ENCODE measurements at places on chromosomes 2 and 18.

GRCh38 chr2:173048522-173048896 is 27.1 kb upstream of the MAP3K20 start:
- DNase-seq = no peak

GRCh38 chr2:226831266-226831665 is 4.6 kb upstream of the RHBDD1 start:
- no peak for DNase-seq

- DNase-seq = no peak
Observed at GRCh38 chr2:218858671-218859555, 692 bp upstream of the WNT6 start.

GRCh38 chr2:26462511-26463243 is 15.2 kb downstream of the OTOF start:
- DNase-seq = no peak

GRCh38 chr2:8481463-8482009 is 200.3 kb upstream of the ID2 start:
- no peak for DNase-seq

- no peak for DNase-seq
Observed at GRCh38 chr18:46324087-46324955, 220.1 kb downstream of the HAUS1 start.

GRCh38 chr2:231672617-231673347 is 35.5 kb upstream of the PTMA start:
- no peak for DNase-seq

DNA sequence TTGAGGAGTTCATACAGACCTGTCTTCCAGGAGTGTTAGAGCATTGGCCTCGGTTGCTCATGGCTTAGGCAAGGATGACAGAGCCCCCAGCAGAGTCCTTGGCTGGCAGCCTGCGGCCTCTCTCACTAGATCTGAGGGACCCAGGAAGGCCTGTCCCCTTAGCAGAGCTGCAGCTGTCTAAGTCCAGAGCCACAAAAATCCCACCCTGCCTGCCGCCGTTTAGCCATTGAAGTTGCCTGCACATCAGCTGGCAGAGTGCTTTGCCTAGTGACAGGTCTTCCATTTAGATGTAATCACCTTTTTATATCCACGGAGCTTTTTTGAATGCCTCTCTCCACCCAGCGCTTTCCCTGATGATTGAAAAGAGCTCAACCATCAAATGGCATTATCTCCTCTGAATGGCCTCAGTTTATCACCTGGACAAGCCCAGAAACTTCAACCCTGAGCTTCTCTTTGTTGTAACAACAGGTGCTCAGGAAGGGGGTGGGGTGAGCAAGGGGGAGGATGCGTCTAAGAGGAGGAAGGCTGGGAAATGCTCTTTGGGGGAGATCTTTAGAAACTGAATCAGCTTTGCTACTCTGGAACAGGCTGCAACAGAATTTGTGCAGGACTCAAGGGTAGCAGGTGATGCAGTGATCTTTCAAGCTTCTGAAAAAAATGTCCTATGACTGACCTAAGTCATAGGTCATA is 71.9 kb downstream of the TNP1 start:
- no peak for DNase-seq

- no peak for DNase-seq
Observed at GRCh38 chr2:50943791-50944190, 88.1 kb downstream of the NRXN1 start.

- no peak for DNase-seq
Observed at GRCh38 chr2:178152033-178152432, 39.8 kb downstream of the RBM45 start.

- no peak for DNase-seq
Observed at GRCh38 chr2:113206251-113206650, 32.5 kb downstream of the PSD4 start.

- no peak for DNase-seq
Observed at GRCh38 chr18:5288517-5288935, 7.0 kb downstream of the ZBTB14 start.

DNA sequence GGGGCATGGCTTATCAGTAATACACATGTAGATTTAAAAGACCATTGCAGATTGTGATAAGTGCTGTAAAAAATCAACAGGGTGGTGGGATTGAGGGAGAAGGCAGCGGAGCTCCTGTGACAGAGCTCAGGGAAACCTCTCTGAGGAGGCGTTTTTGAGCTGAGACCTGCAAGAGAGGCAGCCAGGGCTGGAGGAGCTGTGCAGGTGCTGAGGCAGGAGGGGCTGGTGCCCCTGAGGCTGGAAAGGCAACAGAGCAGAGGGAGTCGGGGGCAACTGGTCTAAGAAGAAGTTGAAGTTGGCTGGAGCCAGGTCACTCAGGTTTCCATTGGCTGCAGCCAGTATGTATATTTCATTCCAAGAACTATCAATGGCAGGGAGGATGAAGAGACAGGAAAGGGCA is 47.6 kb downstream of the KLHL29 start:
- DNase-seq = no peak

DNA sequence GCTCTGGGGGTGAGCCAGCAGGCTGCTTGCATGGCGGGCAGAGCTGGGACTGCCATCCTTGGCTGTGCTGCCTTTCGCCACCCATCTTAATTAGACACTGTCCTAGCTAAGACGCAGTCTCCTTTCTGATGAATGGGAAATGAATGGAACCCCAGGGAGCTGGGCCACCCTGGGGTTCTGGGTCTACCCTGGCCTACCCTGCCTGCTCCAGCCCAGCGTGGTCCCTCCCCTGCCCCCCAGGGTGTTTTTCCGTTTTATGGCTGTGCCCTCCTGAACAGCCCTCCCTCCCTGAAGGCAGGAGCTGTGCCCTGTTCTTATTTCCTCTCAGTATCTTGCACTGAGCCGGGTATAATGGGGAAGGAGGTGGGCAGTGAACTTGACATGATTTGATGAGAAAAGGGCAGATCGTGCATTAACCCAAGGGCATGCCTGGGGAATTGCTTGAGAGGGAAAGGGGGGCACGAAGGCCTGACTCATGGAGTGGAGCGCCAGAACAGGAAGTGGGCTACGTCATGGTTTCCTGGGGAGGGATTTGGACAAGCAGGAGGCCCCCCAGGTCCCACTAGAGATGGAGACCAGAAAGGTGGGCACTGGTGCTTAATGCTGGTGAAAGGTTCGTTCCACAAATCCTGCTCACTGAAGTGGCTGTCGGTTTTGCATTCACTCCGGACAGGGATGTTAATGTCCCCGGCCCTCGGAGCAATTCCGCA is 165.0 kb downstream of the KLHL29 start:
- no peak for DNase-seq

- no peak for DNase-seq
Observed at GRCh38 chr2:67571785-67572718, 174.9 kb downstream of the ETAA1 start.

GRCh38 chr2:66839551-66840320 is 404.8 kb downstream of the MEIS1 start:
- no peak for DNase-seq

DNA sequence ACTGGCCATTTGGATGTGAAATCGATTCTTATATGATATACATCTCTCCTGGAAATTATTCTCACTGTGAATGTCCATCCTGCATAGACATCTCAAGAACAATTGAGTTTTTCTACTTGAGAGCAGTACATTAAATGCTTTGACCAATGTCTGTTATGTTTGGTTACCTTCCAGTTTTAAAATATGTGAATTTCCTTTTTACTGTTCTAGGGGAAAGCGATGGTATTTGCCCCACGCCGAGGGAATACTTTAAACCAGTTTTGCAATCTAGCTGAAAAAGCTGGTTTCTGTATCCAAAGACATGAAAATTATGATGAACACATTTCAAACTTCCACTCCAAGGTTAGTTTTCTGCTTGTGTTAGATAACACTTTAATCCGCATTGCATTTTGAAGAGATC is 175.3 kb upstream of the SIX3 start:
- DNase-seq = no peak

- DNase-seq = no peak
Observed at GRCh38 chr2:105747991-105748390, 3.3 kb downstream of the NCK2 start.

DNA sequence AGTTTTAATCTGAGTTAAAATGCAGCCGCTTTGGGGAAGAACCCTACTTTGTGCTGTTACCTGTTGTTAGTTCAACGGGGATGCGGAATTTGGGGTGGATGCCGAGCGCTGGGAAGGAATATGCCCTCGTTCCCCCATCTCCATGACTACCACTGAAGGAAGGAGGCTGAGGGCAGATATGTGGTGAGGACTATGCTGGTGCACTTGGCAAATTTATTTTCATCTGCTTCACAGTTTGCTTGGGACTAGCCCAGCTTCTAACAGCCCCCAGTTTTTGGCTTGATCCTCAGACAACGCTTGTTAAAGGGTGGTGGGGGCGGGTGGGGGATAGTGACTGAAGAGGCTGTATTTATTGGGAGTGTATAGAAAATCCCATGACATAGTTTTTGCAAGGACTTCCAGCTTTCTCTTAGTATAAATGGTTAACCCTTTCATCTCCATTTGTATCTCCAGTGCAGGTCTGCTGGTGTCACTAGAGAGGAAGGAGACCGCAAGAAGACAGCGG is 100.8 kb downstream of the COLEC12 start:
- no peak for DNase-seq

GRCh38 chr2:19577723-19578122 is 219.3 kb upstream of the OSR1 start:
- DNase-seq = no peak

DNA sequence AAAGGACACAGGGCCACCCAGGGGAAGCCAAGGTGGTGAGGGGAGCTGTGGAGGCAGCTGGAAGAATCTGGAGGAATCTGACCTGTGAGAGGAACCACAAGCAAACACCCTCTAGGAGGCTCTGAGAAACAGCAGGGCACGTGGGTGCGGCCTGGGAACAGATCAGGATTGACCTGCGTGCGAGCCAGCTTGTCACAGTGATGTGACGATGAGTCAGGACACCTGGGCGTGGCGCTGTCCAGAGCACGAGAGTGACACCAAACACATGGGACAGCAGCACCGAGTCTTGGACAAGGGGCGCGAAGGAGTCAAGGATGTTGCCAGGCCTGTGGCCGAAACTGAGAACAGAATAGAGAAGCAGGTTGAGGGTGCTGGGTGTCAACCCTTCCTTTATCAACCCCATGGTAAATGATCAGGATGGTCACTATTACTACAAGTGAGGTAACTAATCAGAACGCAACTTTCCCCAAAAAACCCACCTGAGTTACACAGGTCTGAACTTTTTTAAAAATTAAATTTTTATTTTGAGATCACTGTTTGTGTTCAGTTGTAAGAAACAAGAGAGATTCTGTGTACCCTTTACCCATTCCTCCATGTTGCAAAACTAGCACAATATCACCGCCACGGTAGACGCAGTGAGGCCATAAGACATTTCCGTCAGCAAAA is 637 bp upstream of the SFT2D3 start:
- no peak for DNase-seq

DNA sequence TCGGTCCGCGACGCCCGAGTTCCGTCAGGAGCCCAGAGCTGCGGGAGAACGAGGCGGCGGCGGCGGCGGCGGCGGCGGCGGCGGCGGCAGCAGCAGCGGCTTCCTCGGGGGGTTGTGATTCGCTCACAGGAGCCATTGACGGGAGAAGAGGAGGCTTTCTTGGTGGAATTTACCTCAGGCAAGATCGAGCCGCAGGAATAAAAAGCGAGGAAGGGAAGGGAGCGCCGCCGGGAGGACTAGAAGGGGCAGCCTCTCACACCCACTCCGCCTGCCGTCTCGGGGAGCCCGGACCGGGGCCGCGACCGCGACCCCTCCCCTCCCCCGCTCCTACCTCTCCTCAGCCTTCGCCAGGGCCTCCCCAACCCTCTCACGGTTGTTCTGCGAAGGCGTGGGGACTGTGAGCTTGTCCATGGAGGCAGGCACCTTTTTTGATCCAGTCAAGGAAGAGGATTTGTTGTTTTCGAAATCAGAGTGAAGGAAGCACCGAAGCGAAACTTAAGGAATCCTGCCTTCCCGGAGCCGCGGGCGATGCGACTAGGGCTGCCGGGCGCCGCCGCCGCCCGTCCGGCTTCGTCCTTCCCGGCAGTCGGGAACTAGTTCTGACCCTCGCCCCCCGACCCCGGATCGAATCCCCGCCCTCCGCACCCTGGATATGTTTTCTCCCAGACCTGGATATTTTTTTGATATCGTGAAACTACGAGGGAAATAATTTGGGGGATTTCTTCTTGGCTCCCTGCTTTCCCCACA is 506 bp downstream of the BMPR2 start:
- DNase-seq = peak; percentile 24

GRCh38 chr2:74762789-74763188 is 71.1 kb upstream of the HK2 start:
- no peak for DNase-seq

DNA sequence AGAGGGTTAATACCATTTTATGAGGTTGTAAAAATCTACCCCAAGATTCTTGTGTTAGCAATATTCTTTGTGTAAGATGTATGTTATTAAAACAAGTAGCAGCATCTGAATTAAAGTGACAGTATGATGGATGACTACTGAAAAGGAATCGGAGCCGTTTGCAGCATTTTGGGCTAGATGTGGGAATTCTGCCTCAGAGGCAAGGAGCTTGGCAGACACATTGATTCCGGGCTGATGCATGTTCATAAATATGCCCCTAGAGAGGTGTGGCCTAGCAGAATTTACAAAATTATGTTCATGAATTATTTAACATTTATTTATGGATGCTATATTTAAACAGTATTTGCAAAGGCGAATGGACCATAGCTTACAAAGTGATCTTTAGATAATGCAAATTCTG is 389.0 kb upstream of the ETAA1 start:
- no peak for DNase-seq

- DNase-seq = no peak
Observed at GRCh38 chr18:76697441-76697901, 124.9 kb upstream of the ZNF236 start.

DNA sequence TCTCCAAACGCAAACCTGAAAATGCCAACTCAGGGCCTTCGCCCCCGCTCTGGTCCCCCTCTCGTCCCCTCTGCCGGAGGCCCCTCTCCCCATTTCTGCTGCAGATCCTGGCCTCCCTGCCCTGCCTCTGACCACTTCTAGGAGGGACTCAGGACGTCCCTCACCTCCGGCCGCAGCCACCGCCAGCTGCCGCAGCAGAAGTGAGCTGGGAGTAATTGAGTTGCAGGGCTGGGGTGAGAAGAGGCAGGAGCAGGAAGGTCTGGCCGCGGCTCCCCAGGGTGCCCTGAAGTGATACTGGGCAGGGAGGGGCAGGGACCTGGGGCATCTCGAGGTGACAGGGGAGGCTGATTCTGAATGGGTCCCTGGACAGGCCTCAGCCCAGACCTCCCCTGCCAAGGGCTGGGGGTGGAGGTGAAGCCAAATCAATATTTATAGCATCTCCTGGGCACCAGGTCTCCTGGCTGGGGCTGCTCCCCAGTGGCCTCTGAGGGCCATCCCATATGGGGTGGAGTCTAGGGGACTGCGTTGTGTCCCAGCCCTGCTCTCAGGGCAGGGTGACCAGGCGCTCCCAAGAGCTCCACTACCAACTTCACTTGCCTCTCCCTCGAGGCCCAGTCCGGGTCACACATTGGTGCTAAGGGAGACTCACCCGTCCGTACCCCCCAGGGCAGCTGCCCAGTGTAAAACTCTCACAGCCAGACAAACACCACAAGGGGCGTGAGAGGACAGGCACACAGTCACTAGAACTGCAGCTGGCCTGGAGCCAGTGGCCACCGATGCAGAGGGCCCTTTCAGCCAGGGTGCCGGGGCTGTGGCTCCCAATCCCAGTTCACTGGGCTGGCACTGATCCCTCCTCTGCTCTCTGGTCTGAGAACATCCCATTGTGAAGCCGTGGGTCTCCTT is 33.0 kb downstream of the KCNIP3 start:
- no peak for DNase-seq

- no peak for DNase-seq
Observed at GRCh38 chr18:2894841-2895370, 48.1 kb downstream of the EMILIN2 start.

GRCh38 chr18:74457725-74458421 is 765 bp upstream of the DIPK1C start:
- no peak for DNase-seq

Measured in effector CD8-positive, alpha-beta T cell (primary cell).